Sciatic nerve (tissue), 2 donors: ENCODE measurements at places on chromosomes 2 and 18. TPM values are rescaled to one million over a fixed set of nuclear protein-coding genes. Genes with fewer than 3 reads are reported as not detected.

- no peak for DNase-seq
These were observed 74.0 kb downstream of the AGAP1 start for GRCh38 chr2:235567842-235568241.

DNA sequence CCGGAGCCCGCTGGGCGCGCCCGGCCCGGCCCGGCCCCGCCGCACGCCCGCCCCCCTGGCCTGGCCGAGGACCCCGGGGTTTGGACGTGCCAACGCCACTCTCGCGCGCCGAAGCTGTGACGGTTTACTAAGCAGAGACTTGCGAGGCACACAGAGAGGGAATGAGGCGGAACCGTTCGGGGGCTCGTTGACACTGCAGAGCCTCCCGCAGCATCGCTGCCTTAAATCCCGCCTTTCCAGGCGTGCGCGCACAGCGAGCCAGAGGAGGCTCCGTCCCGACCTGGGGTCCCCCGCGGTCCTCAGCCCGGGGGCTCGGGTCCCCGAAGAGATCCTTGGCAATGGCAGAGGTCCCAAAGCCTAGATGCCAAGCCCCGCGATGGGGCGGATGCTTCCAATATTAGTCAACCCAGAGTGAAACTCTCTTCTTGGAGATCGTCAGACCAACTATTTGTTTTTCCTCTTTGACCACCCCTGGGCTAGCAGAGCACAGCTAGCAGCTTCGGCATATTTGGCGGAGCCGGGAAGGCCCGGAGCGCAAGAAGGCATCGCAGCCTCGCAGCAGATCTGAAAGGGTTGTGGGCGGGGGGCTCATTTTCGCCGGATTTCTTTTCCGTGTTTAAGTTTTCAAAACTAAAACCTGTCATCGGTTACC is at the start of gene ZNF385B:
TSS of gene ZNF385B (minus strand) at position 197 of the 652 bp plus-strand sequence.
- peak; percentile 50 for DNase-seq

DNA sequence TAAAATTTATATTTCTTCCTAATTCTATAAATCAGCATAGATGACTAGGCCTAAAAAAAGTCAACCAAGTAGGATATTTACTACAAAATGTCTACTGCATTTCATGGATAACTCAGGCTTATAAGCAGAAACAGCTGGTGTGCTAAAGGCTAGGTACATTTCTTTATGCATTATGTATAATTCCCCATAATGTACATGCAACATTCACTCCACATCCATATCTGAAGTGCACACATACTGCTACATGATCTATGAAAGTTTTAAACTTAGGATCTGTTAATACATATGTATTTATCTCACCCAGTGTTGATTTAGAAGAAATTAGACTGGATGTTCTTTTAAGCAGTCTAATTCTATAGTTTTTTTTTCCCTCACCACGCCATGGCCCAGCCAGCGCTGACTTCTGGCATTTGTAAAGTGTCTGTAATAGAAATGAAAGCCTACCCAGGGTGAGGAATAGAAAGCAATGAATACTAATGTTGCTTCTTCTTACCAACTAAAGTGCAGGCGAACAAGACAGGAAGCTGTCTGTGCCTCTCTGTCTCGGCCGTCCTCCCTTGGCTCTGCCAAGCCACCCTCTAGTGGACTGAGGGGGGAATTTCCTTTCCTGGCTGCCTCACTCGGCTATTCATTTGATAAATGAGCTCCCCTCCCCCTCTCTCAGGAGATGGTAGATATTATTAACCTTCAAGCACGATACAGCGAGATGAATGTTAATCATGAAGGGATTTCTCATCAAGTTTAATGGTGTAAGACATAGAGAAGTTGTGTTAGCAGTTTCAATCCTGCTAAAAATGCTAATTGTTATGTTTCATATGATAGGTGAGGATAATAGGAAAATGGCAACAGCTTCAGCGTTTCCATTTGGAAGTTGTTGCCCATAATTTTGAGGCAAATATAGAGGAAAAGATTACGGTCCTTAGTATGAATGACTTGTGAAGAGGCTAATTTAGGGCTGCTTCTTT is 384.5 kb downstream of the MTX2 start:
- DNase-seq = peak; percentile 66

DNA sequence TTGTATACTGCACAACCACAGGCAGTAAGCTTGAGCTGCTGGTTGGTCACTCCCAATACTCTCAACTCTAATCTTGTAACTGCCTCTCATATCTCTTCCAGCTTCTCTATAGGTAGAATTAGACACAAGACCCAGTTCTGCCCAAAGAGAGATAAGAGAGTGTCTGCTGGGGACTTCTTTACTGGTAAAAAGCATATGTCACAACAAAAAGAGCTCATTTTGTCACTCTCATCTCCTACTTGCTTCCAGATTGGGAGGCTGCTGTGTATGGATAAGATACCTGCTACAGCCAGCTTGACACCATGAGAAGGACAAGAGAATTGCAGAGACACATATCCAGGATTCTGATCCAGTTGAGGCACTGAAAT is 165.2 kb downstream of the PTH2R start:
- DNase-seq = no peak

GRCh38 chr2:230358305-230358704 is 31.3 kb downstream of the SP140L start:
- DNase-seq = no peak

DNA sequence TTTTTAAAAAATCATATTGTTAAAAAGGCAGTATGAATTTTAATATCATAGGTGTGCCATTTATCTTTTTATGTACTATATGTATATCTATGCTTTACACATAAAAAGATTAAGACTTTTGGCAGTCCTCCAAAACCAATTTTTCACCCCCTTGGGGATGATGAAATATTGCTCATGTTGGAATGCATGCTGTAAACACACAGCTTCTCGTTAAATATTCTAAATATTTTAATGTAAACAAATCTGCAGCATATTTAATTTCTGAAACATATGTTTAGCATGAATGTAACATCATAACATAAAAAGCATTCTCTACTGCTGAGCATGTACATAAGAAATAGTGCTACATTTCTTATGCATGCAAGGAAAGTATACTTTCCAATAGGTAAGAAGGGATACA is 484.3 kb upstream of the LRATD1 start:
- no peak for DNase-seq

The TUBA3E gene
- total RNA-seq = not detected
